ENCODE measurements at places on chromosomes 6 and 20. TPM values are rescaled to one million over a fixed set of nuclear protein-coding genes. Genes with fewer than 3 reads are reported as not detected.
A peak's percentile ranks its signal among the peaks of the same experiment; 100 is the strongest.

DNA sequence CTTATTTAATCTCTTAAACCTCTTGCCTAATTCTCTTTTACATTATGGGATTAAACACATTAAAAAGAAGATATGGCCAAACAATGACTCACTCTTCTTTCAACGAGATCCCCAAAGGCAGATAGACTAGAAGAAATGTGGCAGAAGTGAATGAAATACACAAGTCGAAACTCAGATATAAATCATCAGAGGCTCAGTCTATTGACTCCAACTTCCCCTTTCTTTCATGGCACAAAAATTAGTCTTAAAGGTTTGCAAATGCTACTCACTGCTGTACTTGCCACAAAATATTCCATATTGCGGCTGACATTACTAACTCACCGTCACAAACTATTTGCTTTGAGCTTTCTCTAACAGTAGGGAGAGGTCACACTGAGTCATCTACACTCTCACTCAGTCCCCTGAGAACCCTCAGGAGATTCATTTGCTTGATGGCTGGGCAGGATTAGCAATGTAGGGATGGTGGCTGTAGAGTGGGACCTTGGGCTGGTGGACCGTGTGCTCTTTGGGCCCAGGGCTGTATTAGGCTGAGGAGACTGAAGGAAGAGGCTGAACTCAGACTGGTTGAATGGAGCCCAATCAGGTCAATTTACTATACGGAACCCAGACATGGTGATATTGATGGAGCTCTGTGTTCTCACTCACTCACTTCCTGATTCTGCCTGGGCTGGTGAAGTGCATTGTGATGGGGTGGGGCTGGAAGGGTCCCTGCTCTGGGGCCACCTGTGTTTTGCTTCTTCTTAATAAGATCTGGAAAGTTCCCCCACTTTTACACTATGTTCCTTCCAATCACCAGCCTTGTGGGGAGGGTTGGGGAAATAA, 42.8 kb upstream of the UBR2 start:
- no peaks in the 10 kb centered on the region for H3K36me3 ChIP-seq
- peak overlapping the region; percentile 21 for H3K27ac ChIP-seq
- DNase-seq, result peak; percentile 19
- no peak overlapping the region for H3K4me3 ChIP-seq

DNA sequence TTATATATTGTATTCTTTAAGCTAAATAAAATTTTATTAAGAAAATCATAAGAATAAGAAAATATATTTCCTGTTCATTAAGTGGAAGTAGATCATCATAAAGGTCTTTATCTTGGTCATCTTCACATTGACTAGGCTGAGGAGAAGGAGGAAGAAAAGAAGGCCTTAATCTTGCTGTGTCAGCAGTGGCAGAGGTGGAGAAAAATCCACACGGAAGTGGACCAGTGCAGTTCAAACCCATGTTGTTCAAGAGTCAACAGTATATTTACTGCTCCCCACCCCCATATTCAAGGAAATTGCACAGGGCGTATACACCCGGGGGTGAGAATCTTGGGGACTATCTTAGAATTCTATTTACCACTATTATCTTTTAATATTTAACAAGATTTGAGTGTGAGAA, 178.6 kb upstream of the SCGN start:
- H3K27me3 ChIP-seq, result no peaks in the 10 kb centered on the region
- no peak overlapping the region for H3K27ac ChIP-seq
- peaks cover 13% of the 10 kb centered on the region for H3K4me1 ChIP-seq
- no peaks in the 10 kb centered on the region for H3K36me3 ChIP-seq
- DNase-seq, result no peak

DNA sequence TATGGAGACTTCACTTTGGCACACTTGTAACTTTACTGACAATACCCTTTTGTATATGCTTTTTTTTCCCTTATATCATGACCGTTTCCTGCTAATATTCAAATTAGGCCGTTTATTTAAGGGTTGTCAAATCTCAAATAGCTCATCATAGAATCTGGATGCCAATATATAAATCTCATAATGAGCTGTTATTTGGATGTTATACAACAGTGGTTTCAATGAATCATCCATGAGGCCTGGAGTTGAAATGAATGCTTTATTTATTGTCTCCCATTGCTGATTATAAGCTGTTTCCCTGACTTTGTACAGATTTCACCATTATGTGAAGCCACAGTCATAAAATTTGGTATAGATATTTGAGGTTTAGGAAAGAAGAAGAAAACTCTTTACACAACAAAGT, 256.1 kb downstream of the PLCB1 start:
- H3K4me3 ChIP-seq, result no peak overlapping the region
- no peak for DNase-seq
- H3K36me3 ChIP-seq, result no peaks in the 10 kb centered on the region
- H3K4me1 ChIP-seq, result no peaks in the 10 kb centered on the region
- no peak overlapping the region for H3K27ac ChIP-seq
- H3K27me3 ChIP-seq, result no peaks in the 10 kb centered on the region

DNA sequence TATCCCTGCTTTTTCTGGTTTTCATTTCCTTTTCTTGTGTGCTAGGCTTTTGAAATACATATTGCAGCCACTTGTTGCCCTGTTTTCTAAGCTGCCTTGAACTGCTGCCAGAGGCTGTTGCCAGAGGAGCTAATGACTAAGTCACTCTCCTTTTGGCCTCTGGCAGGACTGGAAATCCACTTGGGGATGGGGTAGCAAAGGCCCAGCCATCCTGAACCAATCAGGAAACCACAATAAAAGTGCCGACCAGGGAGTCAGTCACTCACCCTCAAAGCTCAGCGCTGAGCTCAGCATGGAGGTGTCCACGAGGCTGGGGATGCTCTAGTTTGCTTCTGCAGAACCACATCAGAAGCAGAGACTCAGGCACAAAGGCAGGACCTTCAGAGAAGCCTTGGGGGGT, 813.0 kb downstream of the DHX35 start:
- no peaks in the 10 kb centered on the region for H3K27me3 ChIP-seq
- no peak overlapping the region for H3K27ac ChIP-seq
- H3K4me1 ChIP-seq, result no peaks in the 10 kb centered on the region
- no peaks in the 10 kb centered on the region for H3K36me3 ChIP-seq
- DNase-seq, result no peak

GRCh38 chr6:15398633-15399275, 152.9 kb downstream of the JARID2 start:
- no peak overlapping the region for H3K4me3 ChIP-seq
- no peak for DNase-seq
- H3K27me3 ChIP-seq, result no peaks in the 10 kb centered on the region
- peaks cover 11% of the 10 kb centered on the region for H3K4me1 ChIP-seq

The VAPB gene
- 20.9 TPM for polyA plus RNA-seq

DNA sequence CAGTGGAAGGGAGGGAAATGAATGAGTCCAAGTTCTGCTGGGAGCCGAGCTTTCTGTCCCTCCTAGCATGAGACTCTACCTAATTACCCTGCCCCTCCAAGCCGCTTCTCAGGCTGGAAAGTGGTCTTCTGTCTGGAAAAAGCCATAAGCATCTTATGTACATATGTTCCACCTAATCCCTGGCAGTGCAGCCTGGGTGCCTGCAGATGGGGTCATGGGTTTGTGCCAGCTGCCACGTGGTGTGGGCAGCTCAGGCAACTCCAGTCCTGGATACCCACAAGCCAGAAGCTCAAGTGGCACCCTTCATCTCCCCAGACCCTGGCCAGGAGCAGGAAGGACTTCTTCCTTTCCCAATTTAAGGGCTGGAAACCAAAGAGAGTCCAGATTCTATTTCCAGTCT, 253.1 kb downstream of the LY86 start:
- no peak overlapping the region for H3K4me3 ChIP-seq
- H3K4me1 ChIP-seq, result peaks cover 21% of the 10 kb centered on the region
- H3K36me3 ChIP-seq, result no peaks in the 10 kb centered on the region
- no peak overlapping the region for H3K27ac ChIP-seq

The DEFB124 gene
- not detected for polyA plus RNA-seq

- H3K27me3 ChIP-seq, result no peaks in the 10 kb centered on the region
- DNase-seq, result no peak
- no peak overlapping the region for H3K4me3 ChIP-seq
- peaks cover 40% of the 10 kb centered on the region for H3K4me1 ChIP-seq
- H3K36me3 ChIP-seq, result no peaks in the 10 kb centered on the region
Measured at GRCh38 chr6:36662380-36662779, 16.1 kb upstream of the CDKN1A start.

DNA sequence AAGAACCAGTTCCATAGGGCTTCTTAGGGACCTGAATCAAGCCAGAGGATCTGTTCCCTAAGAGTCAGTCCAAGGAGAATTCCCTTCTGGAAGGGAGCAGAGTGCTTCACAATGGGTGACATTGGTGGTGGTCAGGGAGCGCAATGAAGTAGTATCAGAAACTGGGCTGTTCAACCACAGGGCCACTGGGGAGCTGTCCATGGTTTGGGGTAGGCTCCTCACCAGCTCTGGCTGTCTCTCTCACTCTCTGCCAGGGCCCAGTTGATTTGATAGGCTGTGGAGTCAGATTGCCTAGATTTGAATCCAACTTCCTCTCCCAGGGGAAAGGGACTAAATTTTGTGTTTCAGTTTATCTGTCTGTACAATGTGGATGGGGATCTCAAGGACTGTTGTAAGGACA, 36.7 kb upstream of the CHD6 start:
- no peaks in the 10 kb centered on the region for H3K36me3 ChIP-seq
- no peak overlapping the region for H3K27ac ChIP-seq
- H3K4me1 ChIP-seq, result no peaks in the 10 kb centered on the region
- DNase-seq, result no peak
- no peaks in the 10 kb centered on the region for H3K27me3 ChIP-seq

DNA sequence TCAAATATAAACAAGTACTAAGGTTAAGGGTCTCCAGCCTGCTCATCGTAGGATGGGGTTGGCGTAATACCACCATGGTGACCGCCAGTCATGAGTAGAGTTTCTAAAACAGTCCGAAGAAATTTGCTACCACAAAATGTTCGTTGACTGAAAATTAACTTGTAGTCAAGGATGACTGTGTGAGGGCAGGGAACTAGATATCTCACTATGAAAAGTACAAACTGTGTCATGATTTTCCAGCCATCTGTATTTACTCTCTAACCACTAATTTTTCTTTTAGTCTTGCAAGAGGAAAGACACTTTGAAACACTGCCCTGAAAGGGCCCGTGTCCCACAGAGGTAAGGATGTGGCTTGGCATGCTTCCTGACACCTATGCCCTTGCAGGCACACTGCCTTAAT, 99.7 kb downstream of the IRF4 start:
- no peaks in the 10 kb centered on the region for H3K27me3 ChIP-seq
- H3K4me1 ChIP-seq, result no peaks in the 10 kb centered on the region
- H3K4me3 ChIP-seq, result no peak overlapping the region
- H3K36me3 ChIP-seq, result peaks cover 3% of the 10 kb centered on the region
- DNase-seq, result no peak
- H3K27ac ChIP-seq, result no peak overlapping the region

The HEBP2 gene
- polyA plus RNA-seq, result 13.2 TPM

GRCh38 chr6:9086331-9086730, 651.0 kb upstream of the SLC35B3 start:
- no peak overlapping the region for H3K27ac ChIP-seq
- no peak overlapping the region for H3K4me3 ChIP-seq
- H3K4me1 ChIP-seq, result no peaks in the 10 kb centered on the region
- H3K36me3 ChIP-seq, result no peaks in the 10 kb centered on the region
- no peaks in the 10 kb centered on the region for H3K27me3 ChIP-seq

DNA sequence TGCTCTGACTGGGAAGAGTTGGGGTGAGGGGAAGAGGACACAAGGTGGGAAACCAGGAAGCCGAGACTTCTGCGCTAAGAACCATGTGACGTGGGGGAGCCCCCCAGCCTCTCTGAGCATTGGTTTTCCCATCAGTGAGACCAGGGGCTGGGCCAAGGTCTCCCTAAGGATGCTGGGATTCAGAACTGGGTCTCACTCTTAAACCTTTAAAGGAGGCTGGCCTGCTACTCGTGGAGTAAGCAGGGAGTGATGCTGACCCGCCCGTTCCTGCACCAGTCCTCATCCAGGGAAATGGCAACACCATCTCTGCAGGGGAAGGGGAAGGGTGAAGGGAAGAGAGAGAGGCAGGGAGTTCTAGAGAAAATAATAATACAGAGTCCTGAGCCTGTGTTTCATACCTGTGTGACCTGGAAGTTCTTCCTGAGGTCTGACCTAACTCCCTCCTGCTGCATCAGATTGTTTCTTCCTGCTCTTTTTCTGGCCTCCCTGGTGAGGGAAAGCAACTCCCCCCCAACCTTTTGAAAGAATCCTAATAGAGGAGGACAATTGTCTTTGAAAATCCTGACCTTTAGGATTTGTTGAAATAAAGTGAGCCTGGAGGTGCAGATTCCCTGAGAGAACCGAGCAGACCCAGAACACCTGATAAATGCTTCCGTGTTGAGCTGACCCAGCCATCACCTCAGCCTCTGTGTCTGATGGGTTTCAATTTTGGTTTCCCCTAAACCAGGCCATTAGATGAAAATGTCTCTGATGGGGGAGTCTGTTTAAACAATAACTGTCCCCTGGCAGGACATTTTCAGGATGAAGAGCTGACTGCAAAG, 3.0 kb upstream of the GRM4 start:
- H3K27ac ChIP-seq, result no peak overlapping the region
- H3K36me3 ChIP-seq, result no peaks in the 10 kb centered on the region
- H3K27me3 ChIP-seq, result peaks cover 47% of the 10 kb centered on the region
- H3K4me3 ChIP-seq, result no peak overlapping the region
- no peak for DNase-seq

The SLC22A16 gene
- not detected for polyA plus RNA-seq

DNA sequence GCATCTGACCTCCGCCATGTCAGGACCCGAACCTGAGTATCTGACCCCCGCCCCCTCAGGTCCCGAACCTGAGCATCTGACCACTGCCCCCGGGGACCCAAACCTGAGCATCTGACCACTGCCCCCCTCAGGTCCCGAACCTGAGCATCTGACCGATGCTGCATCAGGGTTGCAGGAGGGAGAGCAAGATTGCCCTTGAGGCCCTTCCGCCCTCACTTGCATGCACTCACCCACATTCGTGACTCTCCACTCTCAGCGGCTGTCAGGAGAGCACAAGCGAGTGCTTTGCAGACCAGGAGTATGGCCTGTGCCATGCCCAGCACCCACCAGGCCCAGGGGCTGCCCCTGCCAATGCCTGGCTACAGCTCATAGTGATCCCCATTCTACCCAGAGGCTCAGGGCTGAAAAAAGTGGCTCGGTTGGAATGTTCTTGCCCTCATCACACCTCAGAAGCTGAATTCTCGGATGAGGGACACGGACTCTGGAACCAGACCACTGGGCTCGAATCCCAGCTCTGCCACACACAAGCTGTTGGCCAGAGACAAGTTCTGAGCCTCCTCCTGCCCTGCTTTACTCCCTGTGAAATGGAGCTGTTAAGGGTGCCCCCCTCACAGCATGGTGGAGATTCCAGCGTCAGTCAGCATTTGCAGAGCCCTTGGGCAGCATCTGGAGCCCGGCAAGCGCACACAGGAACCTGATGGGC, 82.1 kb downstream of the DLL1 start:
- H3K27ac ChIP-seq, result no peak overlapping the region
- H3K4me3 ChIP-seq, result no peak overlapping the region
- no peaks in the 10 kb centered on the region for H3K36me3 ChIP-seq
- H3K4me1 ChIP-seq, result peaks cover 3% of the 10 kb centered on the region
- DNase-seq, result no peak

The LY6G6F gene
- polyA plus RNA-seq, result not detected
